Hair follicular keratinocyte (primary cell): ENCODE measurements at places on chromosomes 3 and 15. TPM values are rescaled to one million over a fixed set of nuclear protein-coding genes. Genes with fewer than 3 reads are reported as not detected.

Gene FETUB
- total RNA-seq: not detected in 2 replicates

Gene CLCN2
- 3.1 and 3.6 TPM in 2 replicates for total RNA-seq

Gene FSTL1
- 101 and 102 TPM in 2 replicates for total RNA-seq

Gene UNC13C
- under 0.01 TPM in 1 of 2 replicates, not detected in the other for total RNA-seq

Gene ERICH6
- not detected in 2 replicates for total RNA-seq

Gene PDHB
- 84.7 and 92.6 TPM in 2 replicates for total RNA-seq

Gene CD200R1L
- not detected in 2 replicates for total RNA-seq

Gene RAB6B
- 0.15 and 0.23 TPM in 2 replicates for total RNA-seq

Gene ANKRD34C
- total RNA-seq: not detected in 2 replicates

Gene ARID3B
- 4.0 and 6.8 TPM in 2 replicates for total RNA-seq

Gene POTEB
- not detected in 2 replicates for total RNA-seq

Gene XIRP1
- not detected in 2 replicates for total RNA-seq

Gene PLA2G4E
- total RNA-seq: 0.27 and 0.39 TPM in 2 replicates

Gene MUC4
- not detected in 2 replicates for total RNA-seq

Gene CYP11A1
- 0.16 TPM in 1 of 2 replicates, not detected in the other for total RNA-seq

Gene WDR93
- not detected in 2 replicates for total RNA-seq

Gene ROPN1B
- total RNA-seq: not detected in 2 replicates

Gene U2SURP
- total RNA-seq: 50.1 and 56.7 TPM in 2 replicates

Gene MESP1
- total RNA-seq: 0.78 and 0.84 TPM in 2 replicates

Gene ENTPD3
- 6.3 and 12.2 TPM in 2 replicates for total RNA-seq

Gene UROC1
- not detected in 2 replicates for total RNA-seq

Gene PRKAR2A
- 26.9 and 29.5 TPM in 2 replicates for total RNA-seq

Gene ESYT3
- total RNA-seq: 0.65 and 1.5 TPM in 2 replicates

Gene TM4SF4
- not detected in 2 replicates for total RNA-seq

Gene ATP10A
- total RNA-seq: not detected in 2 replicates

Gene GOLGA8J
- total RNA-seq: not detected in 2 replicates

Gene TMEM45A
- 4.4 and 8.4 TPM in 2 replicates for total RNA-seq

Gene PYGO1
- total RNA-seq: 0.55 and 0.91 TPM in 2 replicates

Gene GATA2
- total RNA-seq: not detected in 2 replicates

Gene DOCK3
- 0.08 TPM in 1 of 2 replicates, not detected in the other for total RNA-seq

Gene ATP8B4
- not detected in 2 replicates for total RNA-seq

Gene SNRPN
- total RNA-seq: 69.8 and 92.5 TPM in 2 replicates

Gene GMNC
- not detected in 2 replicates for total RNA-seq

Gene CCDC39
- 0.04 TPM in 1 of 2 replicates, not detected in the other for total RNA-seq

Gene DNASE1L3
- total RNA-seq: not detected in 2 replicates

Gene MNS1
- total RNA-seq: 0.39 and 1.1 TPM in 2 replicates

Gene FANCD2
- 8.4 and 20.5 TPM in 2 replicates for total RNA-seq

Gene BNIP2
- total RNA-seq: 82.2 and 106 TPM in 2 replicates

Gene RBMS3
- 4.9 and 17.7 TPM in 2 replicates for total RNA-seq

Gene PSMA4
- 199 and 338 TPM in 2 replicates for total RNA-seq

Gene PRKCD
- 6.0 and 6.6 TPM in 2 replicates for total RNA-seq

Gene ZNF654
- total RNA-seq: 4.2 and 5.0 TPM in 2 replicates

Gene DGKG
- total RNA-seq: 0.31 and 0.57 TPM in 2 replicates

Gene ZFAND6
- total RNA-seq: 80.7 and 80.9 TPM in 2 replicates

Gene CATSPER2
- total RNA-seq: 0.46 and 0.78 TPM in 2 replicates

Gene SLC51B
- not detected in 2 replicates for total RNA-seq

Gene KLHL18
- total RNA-seq: 13.8 and 14.5 TPM in 2 replicates

Gene ADCY5
- total RNA-seq: 0.08 TPM in 1 of 2 replicates, not detected in the other

Gene SEC61A1
- 264 and 266 TPM in 2 replicates for total RNA-seq

Gene ROBO1
- total RNA-seq: 16.6 and 20.8 TPM in 2 replicates

Gene SKIL
- total RNA-seq: 9.2 and 21.9 TPM in 2 replicates

Gene P2RY1
- total RNA-seq: 1.5 and 2.0 TPM in 2 replicates

Gene ARL14
- 1.1 TPM in 1 of 2 replicates, not detected in the other for total RNA-seq
